Suprapubic skin (tissue), 4 donors: ENCODE measurements at places on chromosomes 12 and 14. TPM values are rescaled to one million over a fixed set of nuclear protein-coding genes. Genes with fewer than 3 reads are reported as not detected.

SLC10A1 gene
- not detected for total RNA-seq

PMEL gene
- total RNA-seq: 54.4 TPM

GPRC5A gene
- total RNA-seq: 7.8 TPM

DEGS2 gene
- total RNA-seq: 102 TPM

DTX3 gene
- 13.3 TPM for total RNA-seq

GDF3 gene
- total RNA-seq: not detected

SMCO2 gene
- total RNA-seq: 1.7 TPM

FBXO21 gene
- total RNA-seq: 76.1 TPM

SIX1 gene
- total RNA-seq: 0.64 TPM

DNA sequence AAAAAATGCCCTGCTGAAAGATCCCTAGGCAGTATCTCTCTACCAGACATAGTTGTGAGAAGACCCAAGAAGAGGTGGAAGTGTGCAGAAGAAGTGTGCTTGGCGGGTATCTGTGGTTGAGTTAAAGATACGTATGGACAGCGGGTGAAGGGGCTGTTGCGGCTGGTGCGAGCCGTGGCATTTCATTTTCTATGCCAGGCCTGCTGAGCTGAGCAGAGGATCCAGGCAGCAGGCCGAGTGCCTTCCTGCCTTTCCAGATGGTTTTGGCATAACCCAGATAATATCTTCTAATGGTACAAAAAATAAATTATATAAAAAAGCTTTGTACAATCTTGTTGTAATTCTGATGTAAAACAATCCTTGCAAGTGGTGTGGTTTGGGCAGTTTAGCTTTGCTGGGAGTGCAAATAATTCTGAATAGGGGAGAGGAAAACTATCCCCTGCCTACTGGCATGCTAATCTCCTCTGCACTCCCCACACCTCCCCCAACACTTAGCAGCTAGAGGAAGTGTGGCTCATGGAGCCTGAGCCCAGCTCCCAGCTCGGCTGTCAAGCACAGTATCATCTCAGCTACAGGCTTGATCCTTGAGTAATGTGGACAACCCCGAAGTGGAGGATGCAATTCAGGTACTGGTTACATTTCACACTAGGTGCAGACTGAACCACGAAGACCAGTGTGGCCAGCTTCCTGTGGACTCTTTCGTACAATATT is 168.9 kb downstream of the VRK1 start:
- H3K27me3 ChIP-seq: no peaks in the 10 kb centered on the region
- no peaks in the 10 kb centered on the region for H3K36me3 ChIP-seq
- no peak overlapping the region for H3K27ac ChIP-seq
- no peak for DNase-seq
- H3K4me1 ChIP-seq: no peaks in the 10 kb centered on the region

DNA sequence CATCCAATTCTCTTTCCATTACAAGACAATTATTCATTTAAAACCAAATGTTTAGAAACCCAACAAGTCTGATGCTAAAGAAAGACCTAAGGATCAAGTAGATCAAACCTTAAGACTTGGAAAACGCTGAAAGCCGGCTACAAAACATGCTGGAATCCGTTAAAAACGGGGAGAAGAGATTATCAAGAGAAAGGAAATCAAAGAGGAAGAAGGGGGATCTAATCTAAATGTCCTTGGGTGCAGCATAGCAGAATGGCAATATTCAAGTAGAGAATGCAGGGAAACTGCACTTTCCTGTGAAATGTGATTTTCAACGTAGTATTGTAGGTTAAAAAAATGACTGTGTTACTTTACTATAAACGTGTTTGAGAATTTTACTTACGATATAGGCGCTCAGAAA is 1.3 kb downstream of the PPP1R13B start:
- H3K4me3 ChIP-seq: peak overlapping the region; percentile 91
- H3K27me3 ChIP-seq: no peaks in the 10 kb centered on the region
- peaks cover 3% of the 10 kb centered on the region for H3K36me3 ChIP-seq
- no peak for DNase-seq

- no peak overlapping the region for H3K27ac ChIP-seq
- H3K27me3 ChIP-seq: no peaks in the 10 kb centered on the region
- no peaks in the 10 kb centered on the region for H3K36me3 ChIP-seq
- no peak overlapping the region for H3K4me3 ChIP-seq
- DNase-seq: no peak
- H3K4me1 ChIP-seq: no peaks in the 10 kb centered on the region
Observed at GRCh38 chr12:7981446-7981845, 45.5 kb upstream of the SLC2A3 start.

DNA sequence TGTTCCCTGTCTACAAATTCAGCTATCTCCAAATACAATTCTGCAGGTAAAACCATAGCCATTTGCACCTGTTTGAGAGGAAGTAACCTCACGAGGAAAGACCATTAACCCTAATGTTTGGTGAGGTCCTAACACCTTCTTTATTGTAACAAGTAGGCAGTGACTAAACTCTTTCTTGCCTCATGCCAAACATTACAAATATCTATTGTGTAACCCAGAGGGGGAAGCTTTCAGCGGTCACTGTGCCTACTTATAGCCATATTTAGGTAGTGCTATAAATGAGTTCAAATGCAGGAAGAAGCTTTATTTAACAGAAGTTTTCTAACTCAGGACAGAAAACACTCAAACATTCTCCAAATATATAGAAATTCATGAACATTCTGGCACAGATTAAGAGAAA is 252.7 kb downstream of the LRFN5 start:
- H3K27ac ChIP-seq: no peak overlapping the region
- no peak for DNase-seq
- H3K4me1 ChIP-seq: no peaks in the 10 kb centered on the region
- no peaks in the 10 kb centered on the region for H3K36me3 ChIP-seq

GRCh38 chr14:75391953-75392352 is 35.9 kb upstream of the JDP2 start:
- DNase-seq: no peak
- H3K27ac ChIP-seq: no peak overlapping the region
- H3K4me3 ChIP-seq: no peak overlapping the region
- no peaks in the 10 kb centered on the region for H3K27me3 ChIP-seq
- H3K36me3 ChIP-seq: no peaks in the 10 kb centered on the region

DNA sequence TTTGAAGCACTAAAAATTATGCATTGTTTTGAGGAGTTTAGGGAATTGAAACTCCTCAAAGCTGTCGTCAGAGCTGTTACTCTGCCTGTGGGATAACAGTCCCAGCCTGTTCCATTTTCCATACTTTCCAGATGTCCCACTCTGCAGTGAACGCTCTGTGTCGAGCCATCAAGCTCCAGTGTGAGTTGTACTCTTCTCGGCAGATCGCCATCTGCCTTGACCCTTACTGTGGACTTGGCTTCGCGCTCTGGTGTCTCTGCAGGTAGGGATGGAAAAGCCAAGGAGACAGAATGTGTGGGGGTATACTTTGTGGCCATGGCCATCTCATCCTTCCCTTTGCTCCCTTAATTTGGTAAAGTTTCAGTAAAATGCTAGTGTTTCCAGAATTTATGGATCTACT is 35.5 kb upstream of the ATF1 start:
- H3K4me3 ChIP-seq: no peak overlapping the region
- no peaks in the 10 kb centered on the region for H3K4me1 ChIP-seq
- no peak for DNase-seq

DNA sequence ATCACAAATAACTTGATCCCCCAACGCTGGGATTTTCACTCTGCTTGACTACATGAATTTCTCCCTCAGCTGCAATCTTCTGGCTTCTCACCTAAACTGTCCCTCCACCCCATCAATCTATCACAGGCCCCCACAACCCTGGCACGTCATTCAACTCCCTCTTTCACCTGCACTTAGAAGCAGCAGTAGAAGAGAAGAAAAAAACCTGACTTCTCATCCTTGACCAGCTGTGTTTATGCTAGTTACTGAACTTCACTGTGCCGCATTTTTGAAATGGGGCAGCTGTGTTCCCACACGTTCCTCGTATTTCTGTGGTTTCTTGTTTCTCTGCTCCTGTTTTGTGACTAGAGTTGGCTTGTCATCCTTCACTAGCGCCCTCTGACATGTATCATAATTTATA is 35.0 kb downstream of the ITPR2 start:
- H3K27me3 ChIP-seq: no peaks in the 10 kb centered on the region
- no peaks in the 10 kb centered on the region for H3K36me3 ChIP-seq
- H3K4me3 ChIP-seq: no peak overlapping the region
- no peak for DNase-seq
- peaks cover 34% of the 10 kb centered on the region for H3K4me1 ChIP-seq

DNA sequence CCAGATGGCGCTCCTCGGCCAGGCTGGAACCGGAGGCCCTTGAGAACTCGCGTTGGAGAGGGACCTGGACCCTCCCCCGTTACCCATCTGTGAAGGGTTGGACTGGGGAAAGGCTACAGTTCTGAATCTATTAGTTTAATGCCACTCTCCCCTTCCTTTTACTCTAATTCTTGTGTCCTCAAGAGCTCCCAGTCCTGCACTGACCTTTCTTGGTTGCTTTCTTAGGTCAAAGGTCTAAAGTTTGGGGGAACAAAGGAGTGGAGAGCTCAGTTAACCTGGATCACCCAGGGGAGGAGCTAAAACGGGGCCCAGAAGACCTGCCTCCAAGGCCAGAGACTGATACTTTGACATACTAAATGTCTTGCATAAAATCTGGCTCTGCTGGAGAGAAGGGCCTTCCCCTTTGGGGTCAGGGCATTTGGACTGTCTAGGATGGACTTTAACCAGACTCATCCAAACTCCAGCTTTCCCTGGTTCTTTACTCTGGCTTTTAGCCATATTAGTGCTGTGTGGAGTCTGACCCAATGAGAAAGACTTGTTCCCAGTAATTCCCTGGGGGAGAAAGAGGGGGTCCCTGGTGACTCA is 923 bp upstream of the MLF2 start:
- H3K4me3 ChIP-seq: peak overlapping the region; percentile 86
- H3K27ac ChIP-seq: peak overlapping the region; percentile 92
- peaks cover 27% of the 10 kb centered on the region for H3K36me3 ChIP-seq
- no peaks in the 10 kb centered on the region for H3K27me3 ChIP-seq

DNA sequence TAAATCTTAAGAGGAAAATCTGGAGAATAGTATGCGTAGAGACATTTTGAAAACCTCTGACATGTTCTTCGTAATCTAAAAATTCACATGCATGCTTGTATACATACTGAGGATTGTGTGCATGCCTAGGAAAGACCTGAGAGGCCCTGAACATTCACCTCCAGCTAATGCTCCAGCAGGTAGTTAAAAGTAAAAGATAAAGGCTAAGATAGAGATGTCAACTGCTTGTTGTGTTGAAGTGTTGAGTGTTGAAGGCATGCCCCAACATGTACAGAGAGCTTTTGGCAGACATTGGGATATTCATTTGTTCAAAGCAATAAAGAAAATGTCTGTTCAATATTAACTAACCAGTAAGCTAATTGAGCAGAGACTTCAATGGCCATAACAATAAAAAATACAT is 118.6 kb upstream of the SYT1 start:
- H3K27me3 ChIP-seq: no peaks in the 10 kb centered on the region
- no peaks in the 10 kb centered on the region for H3K4me1 ChIP-seq

- no peak for DNase-seq
- H3K27me3 ChIP-seq: peaks cover 28% of the 10 kb centered on the region
- peaks cover 26% of the 10 kb centered on the region for H3K4me1 ChIP-seq
- H3K36me3 ChIP-seq: no peaks in the 10 kb centered on the region
- H3K4me3 ChIP-seq: no peak overlapping the region
Observed at GRCh38 chr12:41186026-41186425, 2.1 kb upstream of the PDZRN4 start.

- no peaks in the 10 kb centered on the region for H3K27me3 ChIP-seq
- no peak for DNase-seq
Observed at GRCh38 chr12:40325349-40325960, 100.7 kb downstream of the LRRK2 start.

DNA sequence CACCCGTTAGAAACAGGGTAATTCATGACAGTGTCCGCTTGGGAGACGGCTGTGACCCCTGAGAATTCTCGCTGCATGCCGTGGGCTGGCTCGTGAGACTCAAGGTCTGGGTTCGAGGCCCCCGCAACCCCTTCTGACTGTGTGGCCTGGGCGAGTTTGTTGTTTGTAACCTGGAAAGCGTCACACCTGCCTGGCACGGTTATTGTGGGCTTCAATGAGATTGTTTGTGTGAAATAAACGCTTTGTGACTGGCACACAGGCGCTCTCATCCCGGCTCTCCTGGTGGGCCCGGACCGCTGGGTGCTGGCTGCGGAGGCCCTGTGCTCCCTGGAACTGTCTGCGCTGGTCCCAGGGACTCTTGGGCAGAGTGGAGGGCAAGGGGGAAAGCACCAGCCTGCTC is 33.9 kb downstream of the MEG3 start:
- peaks cover 17% of the 10 kb centered on the region for H3K27me3 ChIP-seq
- peaks cover 4% of the 10 kb centered on the region for H3K4me1 ChIP-seq
- no peak for DNase-seq
- no peak overlapping the region for H3K27ac ChIP-seq
- no peaks in the 10 kb centered on the region for H3K36me3 ChIP-seq

DNA sequence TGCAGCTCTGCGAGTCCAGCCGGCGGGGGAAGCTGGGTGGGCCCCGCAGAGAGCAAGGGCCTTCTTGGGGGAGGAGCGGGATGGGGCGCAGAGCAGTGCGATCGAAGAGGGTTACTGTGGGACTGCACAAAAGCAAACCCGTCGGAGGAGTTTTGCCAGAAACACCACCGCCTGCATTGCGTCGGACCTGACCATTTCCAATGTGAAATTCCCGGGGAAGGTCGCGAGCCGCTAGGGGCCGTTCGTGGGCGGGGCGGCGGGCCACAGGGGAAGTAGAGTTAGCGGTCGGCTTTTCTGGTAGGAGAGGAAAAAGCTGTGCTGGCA is 333 bp upstream of the KCNA1 start:
- peak overlapping the region; percentile 55 for H3K4me3 ChIP-seq
- no peak overlapping the region for H3K27ac ChIP-seq
- peaks cover 90% of the 10 kb centered on the region for H3K27me3 ChIP-seq
- no peaks in the 10 kb centered on the region for H3K36me3 ChIP-seq
- DNase-seq: no peak

GRCh38 chr12:60070552-60070951 is 474.7 kb downstream of the SLC16A7 start:
- no peaks in the 10 kb centered on the region for H3K27me3 ChIP-seq
- H3K27ac ChIP-seq: no peak overlapping the region
- no peak overlapping the region for H3K4me3 ChIP-seq
